Midbrain (tissue), 1 donor: ENCODE measurements at places on chromosomes 4 and X.

DNA sequence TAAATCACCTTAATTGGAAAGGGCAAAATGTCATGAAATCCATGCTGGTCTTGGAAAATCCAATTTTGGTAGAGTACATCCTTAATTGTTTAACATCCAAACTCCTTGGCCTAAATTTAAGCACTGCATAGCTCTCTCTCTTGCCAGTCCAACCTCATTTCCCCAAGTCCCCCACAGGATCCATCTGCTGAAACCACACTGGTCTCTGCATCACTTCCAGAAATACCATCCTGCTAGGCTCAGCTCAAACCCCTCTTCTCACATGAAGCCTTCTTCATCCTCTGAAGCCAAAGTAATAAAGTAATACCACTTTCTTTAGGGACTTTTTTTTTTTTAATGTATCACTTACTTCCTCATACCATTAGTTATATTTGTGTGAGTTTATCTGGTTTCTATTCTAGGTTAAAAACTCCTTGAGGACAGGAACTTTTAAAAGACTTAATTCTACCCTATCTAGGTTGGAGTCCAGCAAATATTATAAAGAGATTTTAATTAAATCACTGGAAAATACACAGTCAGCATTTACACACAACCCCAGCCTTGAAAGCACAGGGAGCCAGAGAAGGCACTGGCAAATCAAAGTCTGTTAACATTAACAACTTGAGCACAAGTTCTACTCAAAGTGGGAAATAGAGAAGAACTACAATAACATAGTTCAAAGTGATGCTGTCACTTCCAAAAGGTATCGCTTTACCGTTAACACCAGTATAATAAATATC lies 16.7 kb upstream of the KLF3 start:
- DNase-seq = no peak

GRCh38 chr4:77082886-77083608 lies 7.3 kb upstream of the CCNI start:
- no peak for DNase-seq

DNA sequence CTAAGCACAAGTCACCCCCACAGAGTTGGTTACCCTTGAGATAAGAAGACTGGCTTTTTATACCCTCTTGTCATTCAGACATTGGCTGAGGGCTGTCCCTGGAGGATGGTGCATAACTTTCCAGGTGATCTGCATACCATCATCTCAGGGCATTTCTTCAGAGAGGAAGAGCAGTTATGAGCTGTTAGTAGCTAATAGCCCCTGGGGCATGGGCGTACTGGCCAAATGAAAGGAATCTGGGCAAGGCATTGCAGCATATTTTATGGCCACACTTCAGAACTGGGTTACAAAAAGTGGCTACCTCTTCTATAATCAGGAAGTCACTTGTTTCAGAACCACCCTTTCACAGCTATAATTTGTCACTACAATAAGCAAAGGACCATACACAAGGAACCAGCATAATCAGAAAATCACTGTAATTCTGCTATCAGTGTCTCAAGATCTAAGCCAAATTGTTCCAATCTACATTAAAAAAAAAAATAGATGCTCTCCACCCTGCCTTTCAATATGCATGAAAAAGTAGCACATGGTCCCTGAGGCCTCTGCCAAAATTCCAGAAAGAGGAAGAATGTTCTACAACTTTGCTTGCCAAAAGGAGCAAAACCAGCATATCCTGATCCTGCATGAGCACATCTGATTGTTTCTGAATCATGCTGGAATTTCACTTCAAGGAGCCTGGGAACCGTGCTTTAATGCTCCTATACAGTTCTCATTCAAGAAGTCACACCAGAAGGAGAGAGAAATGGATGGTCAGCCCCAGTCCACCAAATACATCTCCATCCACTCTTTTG lies 92.0 kb downstream of the TMEM144 start:
- no peak for DNase-seq

GRCh38 chr4:182738283-182739047 lies 178.7 kb downstream of the DCTD start:
- no peak for DNase-seq

GRCh38 chr4:42470023-42470422 lies 72.7 kb downstream of the SHISA3 start:
- no peak for DNase-seq

DNA sequence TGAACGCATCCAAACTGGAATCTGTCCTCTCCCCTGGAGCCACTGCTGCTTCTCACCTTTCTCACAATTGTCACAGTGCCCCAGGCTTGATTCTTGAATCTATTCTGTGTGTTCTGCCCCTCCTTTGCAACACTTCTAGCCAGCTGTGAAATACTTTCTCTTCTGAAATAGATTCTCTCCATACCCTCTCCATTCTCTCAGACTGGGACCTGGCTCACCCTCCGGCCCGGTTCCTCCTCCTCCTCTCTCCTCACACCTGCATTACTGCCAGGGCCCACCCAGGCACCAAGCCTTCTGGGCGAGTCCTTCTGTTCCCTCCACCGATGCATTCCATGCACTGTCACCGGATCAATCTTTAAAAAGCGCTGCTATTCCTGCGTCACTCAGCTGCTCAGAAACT lies 336.1 kb downstream of the UNC5C start:
- no peak for DNase-seq

DNA sequence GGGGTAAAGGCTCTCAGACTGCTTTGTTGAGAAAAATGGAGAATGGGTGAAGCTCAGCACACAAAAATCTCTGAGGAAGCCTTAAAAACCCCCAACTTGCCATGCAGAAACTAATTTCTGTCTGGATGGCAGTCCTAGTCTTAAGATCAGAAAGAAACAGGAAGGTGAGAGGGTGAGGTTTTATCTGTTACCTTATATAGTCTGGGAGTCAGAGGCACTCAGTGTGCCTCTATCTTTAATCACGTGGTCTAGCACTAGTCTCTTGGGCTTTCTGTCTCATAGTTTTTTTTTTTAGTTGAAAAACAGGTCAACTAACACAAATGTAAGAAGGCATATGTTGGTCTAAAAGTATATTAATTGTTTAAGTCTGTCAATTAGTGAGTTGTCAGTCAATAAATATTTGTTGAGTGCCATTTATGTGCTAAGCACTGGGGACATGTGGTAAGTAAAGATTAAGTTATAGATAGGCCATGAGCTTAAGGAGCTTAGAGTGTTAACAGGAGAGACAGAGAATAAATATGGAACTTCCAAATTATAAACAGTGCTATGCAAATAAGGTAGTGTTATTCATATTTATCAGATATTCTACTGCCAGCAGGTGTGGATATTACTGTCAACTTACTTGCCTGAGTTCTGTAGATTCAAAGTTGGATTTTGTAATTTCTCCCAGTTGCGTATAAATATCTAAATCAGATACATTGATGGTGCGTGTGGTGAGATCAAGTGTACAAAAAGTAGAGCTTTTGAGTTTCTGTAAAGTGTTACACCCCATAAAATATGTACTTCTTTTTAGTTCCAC lies 7.0 kb downstream of the CYBB start:
- DNase-seq = no peak

GRCh38 chrX:98501426-98501825 lies 1617.7 kb downstream of the RPA4 start:
- DNase-seq = no peak

DNA sequence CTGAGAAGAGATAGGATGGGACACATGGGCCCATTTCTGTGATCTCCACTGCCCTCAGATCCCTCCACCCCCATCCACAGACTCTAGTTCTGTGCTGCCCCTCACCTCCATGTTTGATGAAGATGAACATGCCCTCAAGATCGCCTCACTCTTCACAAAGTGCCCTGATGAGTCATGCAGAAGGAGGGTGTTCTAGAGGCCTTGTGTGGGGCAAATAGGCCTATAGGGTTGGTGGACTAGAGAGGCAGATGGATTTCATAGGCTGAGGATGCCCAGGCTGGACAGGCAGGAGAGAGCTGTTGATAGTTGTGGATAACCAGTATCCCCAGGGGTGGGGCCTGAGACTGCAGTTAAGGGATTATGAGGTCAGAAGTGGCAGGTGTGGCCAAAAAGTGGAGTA lies at the start of gene CXorf65:
CXorf65 (minus strand) TSS at position 314 of the 400 bp plus-strand sequence; CDS start at position 130, 184 bp downstream.
- DNase-seq = no peak

GRCh38 chr4:43242606-43243005 lies 350.1 kb downstream of the GRXCR1 start:
- DNase-seq = no peak

- no peak for DNase-seq
Observed at GRCh38 chrX:102832661-102833060, 104.4 kb upstream of the RAB40AL start.

DNA sequence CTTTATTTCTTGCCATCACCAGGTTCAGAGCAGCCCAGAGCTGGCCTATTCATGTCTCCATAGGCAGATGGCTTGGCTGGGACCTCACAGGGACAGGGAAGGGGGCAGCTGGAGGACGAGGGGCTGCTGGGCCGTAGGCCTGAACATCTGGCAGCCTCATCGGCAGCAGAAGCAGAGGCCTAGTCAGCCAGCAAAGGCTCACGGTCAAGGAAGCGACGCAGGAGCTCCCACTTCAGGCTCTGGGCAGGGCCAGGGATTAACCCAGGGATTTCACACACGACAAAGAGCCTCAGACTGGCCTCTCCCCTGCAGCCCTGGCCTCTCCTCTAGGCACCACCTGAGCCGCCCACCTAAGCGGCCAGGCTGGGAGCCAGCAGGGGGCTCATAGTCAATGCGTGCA lies 46.0 kb upstream of the MAN2B2 start:
- no peak for DNase-seq

DNA sequence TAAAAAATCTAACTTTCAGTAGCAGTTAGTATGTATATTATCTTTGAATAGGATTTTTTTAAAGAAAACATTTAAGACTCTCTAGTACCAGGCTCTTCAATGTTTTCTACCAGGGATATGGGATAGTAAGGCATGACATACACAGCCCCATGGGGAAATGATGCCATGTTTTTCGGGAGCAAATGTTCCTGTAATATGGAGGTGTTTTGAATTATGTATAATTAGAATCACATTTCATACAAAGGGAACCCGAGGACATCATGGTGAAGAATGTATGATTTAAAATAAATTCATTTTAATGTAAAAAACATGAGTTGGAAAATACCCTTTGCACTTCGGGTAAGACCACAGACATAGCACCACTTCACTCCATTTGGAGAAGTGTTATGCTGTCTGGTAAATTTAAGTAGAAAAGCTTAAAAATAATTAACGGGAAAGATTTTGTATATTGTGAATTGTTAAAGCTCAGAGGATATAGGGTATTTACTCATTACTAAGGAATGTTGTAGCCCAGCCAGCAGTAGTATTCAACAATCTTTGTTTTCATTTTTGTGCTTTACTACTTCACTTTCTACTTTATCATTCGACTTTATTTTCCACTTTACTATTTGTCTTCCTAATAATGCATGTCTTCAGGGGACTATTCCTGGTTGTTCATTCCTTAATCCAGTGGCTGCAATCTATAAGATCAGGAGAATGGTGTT lies 2050.7 kb downstream of the ARAP2 start:
- no peak for DNase-seq

GRCh38 chrX:73577361-73577760 lies 14.4 kb downstream of the CHIC1 start:
- no peak for DNase-seq

- DNase-seq = no peak
Observed at GRCh38 chrX:19791562-19791961, 95.8 kb downstream of the SH3KBP1 start.

DNA sequence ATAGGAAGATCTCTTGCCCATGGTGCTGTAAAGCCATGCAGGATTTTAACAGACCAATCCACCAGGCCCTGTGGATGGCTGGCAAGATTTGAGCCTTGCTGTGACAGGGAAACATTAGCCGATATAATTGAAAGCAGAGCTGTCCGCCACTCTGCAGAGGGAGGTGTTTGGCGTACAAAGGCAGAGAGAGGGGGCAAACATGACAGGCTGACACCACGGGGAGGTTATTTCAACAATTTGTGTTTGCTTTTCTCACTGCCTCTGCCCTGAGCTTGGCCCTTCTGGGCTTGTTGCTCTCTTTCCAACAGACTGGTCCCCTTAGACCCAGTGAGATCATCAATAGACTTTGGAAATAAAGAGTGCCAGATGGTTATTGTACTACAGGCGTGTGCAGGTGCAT lies 59.4 kb downstream of the CLNK start:
- no peak for DNase-seq

DNA sequence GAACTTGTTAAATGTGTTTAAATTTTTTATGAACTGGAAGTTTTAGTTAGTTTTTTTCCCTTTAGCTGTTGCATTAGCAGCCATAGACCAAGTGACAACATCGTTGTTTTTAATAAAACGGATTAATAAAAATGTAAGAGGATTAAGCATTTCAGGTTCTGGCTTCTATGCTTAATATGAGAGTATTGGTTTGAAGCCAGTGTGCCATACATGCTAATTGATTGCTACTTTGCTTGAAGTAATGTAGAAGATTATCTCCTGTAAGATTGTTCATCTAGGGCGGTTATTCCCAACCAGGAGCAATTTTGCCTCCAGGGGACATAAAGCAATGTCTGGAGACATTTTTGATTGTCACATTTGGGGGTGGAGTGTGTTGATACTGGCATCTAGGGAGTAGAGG lies 54.3 kb downstream of the TLL1 start:
- no peak for DNase-seq

GRCh38 chr4:103303011-103303410 lies 104.9 kb upstream of the CENPE start:
- DNase-seq = no peak

DNA sequence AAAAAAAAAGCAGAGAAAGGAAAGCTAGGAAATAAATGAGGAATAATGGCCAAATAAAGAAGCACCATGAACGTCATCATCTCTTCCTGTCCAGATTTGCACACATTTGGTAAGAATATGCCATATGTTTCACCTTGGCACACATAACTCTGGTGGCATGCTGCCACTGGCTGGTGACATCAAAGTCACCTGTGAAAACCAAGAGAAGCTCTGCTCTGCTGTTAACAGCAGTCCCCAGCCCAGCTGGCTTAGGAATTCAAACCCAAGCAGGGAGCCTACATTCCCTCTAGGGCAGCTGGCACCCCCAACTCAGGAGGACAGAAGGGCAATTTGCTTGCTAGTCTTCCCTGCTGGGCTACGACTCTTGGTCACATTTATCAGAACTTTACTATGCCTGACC lies 77.6 kb downstream of the RASL11B start:
- no peak for DNase-seq

- peak; percentile 78 for DNase-seq
Observed at GRCh38 chr4:24472514-24473308, 111.6 kb downstream of the DHX15 start.

- DNase-seq = no peak
Observed at GRCh38 chrX:136260776-136261175, 9.6 kb upstream of the MAP7D3 start.

GRCh38 chrX:43589735-43590134 lies 66.4 kb upstream of the MAOA start:
- DNase-seq = no peak

- DNase-seq = no peak
Observed at GRCh38 chrX:30653415-30654131, at the start of gene GK. Gene GK, plus strand, starts transcription at chrX:30653423. Its CDS starts 115 bp downstream, at chrX:30653538.

DNA sequence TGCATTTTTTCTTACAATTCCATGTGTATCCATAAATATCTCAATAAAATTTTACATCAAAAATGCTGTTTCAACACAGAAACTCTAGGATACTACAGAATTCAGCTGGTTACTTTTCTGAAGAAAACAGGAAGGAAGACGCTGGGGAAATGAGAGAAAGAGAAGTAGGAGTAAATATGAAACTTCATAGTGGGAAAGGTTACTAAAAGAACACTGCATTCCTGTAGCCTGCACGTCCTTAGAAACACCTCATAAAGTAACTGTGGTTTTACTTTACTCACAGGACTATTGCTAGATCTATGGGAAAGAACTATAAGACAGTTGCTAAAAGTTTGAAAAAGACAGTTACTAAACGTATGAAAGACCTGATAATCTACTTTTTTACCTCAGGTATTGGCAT lies 23.1 kb downstream of the ATP11C start:
- no peak for DNase-seq
